Left hindlimb (tissue), 1 donor: ENCODE measurements at places on chromosomes 7 and 10.
A peak's percentile ranks its signal among the peaks of the same experiment; 100 is the strongest.

- no peak for DNase-seq
Observed at GRCh38 chr10:111017098-111017497, 59.7 kb upstream of the ADRA2A start.

DNA sequence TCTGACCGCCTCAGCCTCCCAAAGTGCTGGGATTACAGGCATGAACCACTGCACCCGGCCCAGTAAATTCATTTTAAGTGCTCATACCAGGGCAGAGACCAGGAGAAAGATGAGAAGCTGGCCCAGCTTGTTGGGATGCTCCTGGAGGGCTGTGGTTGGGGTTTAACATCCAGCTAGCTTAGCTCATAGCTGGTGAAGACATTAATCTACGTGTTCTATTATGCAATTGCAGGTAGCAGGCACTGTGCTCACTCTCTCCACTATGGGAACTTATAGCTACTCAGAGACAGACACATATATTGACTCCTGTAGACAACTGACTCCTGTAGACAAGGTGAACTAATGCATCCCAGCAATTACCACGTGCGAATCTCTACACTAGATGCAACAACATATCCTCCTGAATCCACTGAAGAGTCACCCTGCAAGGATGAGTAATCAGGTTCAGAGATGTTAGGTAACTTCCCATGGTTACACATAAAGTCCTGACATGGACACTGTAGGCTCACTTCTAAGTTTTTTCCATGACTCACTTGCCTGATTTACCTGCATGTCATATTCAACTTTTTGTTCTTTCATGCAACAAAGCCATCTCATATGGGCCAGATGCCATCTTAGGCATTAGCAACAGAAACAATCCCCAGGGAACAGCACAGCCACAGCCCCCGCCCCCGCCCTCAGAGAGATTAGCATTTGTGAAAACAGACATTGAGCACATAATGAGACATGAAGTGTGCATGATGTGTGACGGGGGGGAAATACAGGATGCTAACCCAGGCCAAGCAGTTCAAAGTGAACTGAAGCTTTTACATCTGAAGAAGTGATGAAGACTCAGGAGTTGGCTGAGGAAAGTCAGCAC is 37.2 kb downstream of the ERLIN1 start:
- DNase-seq: no peak

DNA sequence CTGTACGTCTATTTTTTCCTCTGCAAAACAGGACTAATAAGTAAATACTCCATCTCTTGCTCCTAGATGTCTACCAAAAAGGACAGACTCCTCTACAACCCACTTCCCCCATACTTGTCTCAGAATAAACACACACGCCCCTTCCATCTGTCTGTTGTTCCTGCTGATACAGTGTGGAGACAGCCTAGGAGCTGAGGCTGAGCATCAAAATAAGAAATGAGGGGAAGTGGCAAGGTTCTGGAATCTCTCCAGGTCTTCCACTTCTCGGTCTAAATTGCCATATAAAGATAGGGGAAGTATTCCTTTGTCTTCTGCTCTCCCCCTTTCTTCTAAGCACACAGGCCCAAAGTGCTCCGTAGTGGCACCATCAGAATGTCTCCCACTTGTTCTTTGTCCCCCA is 30.8 kb upstream of the VSIR start:
- DNase-seq: no peak

DNA sequence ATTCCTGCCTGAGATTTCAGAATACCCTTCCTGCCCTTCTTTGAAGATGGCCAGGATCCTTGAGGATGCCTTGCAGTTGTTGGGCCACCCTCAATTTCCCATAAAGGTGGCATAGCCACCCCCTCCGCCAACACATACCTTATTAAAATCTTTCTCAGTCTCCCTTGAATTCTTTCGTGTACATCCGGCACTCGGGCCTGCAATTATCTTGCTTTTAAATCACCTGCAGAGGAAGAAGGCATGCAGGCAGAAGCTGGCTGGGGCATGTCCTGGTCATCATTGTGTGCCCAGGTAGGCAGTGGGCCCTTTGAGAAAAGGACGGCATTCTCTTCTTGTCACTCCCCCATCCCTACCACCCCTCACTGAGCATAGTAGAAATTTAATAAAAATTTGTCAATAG is 189.5 kb upstream of the LYZL1 start:
- no peak for DNase-seq

DNA sequence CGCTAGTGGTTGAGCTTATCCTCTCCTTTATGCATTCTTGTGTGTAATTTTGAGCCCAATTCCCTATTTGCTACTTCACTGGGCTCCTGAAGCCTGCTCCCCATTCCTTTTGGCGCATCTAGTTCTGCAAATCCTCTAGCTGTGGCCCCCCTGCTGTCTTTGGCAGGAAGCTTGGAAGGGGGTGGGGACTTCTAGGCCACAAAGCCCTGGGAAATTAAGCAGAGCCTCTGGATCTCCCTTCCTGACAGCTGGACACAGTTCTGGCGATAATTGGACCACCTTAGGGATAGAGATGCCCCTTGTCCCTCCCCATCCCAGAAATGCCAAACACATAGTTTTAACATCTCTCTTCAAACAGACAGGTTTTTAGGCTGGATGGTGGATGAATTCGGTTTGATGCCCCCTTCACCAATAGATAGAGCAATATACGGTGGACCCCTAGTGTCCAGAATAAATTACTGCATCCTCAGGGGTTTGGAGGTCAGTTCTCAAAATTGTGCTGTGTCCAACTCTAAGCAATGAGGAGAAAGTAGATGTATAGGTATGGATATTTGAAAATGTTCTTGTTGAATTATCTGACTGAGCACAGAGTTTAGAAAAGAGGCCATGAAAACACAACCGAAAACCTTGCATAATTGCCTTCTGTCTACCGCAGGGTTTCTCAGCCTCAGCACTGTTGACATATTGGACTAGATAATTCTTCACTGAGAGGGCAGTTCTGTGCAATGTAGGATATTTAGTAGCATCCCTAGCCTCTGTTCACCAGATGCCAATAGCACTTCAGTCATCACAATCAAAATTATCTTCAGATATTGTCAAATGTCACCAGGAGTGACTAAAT is 75.5 kb downstream of the PAPSS2 start:
- peak; percentile 58 for DNase-seq

DNA sequence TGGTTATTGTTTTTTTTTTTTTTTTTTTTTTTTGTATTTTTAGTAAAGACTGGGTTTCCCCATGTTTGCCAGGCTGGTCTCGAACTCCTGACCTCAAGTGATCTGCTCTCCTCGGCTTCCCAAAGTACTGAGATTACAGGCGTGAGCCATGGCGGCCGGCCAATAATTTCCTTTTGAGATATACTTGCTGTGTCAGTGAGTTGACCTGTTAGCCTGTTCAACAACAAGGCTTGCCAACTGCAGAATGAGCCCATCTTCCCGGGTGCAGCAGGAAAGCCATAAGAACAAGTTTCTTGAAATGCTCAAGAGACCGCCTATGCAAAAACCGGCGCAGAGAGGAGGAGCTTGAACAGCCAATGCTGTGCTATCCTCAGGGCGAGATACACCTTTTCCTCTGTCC is 112.5 kb downstream of the PRPF18 start:
- no peak for DNase-seq

DNA sequence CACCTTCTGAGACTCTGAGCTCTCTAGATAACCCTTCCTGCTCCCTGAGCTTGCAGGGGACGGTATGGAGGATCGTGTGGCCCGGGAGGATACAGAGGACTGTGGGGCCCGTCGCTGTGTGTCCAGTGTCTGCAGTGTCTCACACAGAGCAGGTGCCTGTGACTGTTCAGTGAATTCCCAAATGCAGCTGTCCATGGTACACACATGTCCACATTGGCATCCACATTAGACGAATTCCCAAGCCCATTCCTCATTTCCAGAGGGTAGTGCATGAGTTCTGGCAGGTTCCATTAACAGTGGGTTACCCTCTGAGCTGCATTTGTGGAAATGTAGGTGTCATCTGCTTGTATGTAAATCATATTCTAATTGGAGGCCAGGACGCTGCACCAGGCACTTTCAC is 39.5 kb downstream of the WDFY4 start:
- no peak for DNase-seq

DNA sequence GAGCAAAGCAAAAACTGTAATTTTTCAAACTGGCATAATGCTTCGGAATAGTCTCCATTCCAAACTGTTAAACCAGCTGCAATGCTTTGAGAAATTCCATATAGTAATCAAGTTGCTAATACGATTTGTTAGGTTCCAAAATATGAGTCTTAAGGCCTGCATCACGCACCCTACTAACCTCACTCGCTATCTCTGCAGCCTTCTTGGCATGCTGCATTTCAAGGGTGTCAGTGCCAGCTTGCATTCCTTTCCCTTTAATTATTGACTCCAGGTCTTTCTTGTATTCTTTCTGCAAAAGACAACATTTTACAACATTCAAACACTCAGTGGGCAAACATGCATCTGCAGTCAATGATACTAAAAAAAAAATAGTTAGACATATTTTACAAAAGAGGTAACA is 61.8 kb downstream of the NEBL start:
- DNase-seq: no peak

DNA sequence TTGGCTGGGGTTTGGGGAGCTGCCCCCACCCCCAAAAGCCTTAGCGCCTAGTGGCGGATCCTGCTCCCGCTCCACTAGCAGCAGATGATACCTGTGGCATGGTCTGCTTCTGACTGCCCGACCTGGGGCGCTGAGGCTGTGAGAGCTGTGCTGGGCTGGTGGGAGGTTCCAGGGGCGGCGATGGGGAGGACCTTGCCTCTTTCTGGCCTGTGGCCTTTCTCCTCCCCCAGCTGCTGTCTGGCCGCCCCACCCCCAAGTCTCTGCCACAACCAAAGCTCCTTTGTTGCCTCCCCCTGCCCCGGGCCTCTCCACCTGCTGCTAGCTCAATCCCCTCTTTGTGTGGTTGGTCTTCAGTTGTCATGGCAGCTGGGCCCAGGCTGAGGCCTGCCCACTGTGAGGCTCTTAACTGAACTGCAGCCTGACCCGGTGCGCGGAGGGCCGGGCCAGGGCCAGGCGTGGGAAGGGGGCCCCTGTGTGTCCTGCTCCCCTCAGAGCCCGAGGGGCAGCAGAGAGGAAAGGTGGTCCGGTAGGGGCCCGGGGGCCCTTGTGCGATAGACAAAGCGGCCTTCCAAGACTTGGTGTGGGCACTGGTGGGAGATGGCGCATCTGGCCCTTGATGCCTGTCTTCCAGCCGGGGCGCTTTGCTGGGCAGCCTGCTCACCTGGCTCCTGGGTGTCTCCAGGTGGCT is 4.7 kb downstream of the ZNF775 start:
- DNase-seq: peak; percentile 91

GRCh38 chr10:24873281-24873683 is 79.1 kb downstream of the PRTFDC1 start:
- DNase-seq: peak; percentile 40

- no peak for DNase-seq
Observed at GRCh38 chr7:35714862-35715261, 19.9 kb upstream of the HERPUD2 start.

GRCh38 chr7:47423196-47423595 is 158.7 kb downstream of the TNS3 start:
- DNase-seq: no peak

DNA sequence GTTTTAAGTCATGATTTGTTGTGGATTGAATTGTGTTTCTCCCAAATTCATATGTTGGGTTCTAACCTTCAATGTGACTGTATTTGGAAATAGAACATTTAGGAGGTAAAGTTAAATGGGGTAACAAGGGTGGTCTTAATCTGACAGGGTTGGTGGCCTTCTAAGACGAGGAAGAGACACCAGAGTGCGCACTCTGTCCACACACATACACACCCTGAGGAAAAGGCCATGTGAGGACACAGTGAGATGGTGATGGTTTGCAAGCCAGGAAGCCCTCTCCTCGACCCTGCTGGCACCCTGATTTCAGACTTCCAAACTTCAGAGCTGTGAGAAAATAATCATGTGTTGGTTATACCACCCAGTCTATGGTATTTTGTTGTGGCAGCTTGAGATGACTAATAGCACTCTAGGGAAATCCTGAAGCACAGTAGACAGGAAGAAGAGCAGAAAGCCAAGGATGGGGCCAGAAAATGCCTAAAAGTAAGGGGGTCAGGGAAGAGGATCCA is 28.0 kb upstream of the SEM1 start:
- DNase-seq: no peak

DNA sequence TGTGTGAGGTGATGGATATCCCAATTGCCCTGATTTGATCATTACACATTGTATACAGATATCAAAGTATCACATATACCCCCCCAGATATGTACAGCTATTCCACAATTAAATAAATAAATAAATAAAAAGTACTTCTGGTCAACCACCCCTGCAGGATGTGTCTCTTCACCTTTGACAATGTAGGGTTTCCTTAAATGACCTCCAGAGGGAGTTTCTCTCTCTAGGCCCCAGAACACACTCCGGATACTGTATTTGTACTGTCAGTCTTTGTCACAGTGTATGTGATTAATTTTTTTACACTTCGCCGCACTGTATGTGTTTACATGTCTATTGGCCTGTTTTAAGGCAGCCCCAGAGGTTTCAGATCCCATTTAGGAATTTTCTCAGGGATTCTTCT is 123.6 kb downstream of the ADCYAP1R1 start:
- no peak for DNase-seq

GRCh38 chr7:50317221-50317678 is 12.7 kb downstream of the IKZF1 start:
- DNase-seq: no peak
